ENCODE measurements at places on chromosomes 16 and 17. TPM values are rescaled to one million over a fixed set of nuclear protein-coding genes. Genes with fewer than 3 reads are reported as not detected.

Gene EME1
- 3.5 TPM for polyA plus RNA-seq

Gene RAPGEFL1
- 15.0 TPM for polyA plus RNA-seq

Gene TEX14
- polyA plus RNA-seq = 0.33 TPM

Gene EFNB3
- 7.4 TPM for polyA plus RNA-seq

Gene PPY
- polyA plus RNA-seq = 0.34 TPM

Gene KCNAB3
- 5.3 TPM for polyA plus RNA-seq

Gene SLC47A2
- polyA plus RNA-seq = 0.54 TPM

GRCh38 chr17:72126575-72127486 is 6.0 kb downstream of the SOX9 start:
- no peak overlapping the region for H3K4me3 ChIP-seq
- peaks cover 20% of the 10 kb centered on the region for H3K27me3 ChIP-seq
- DNase-seq = peak; percentile 57
- H3K4me1 ChIP-seq = peaks cover 17% of the 10 kb centered on the region
- peaks cover 7% of the 10 kb centered on the region for H3K36me3 ChIP-seq

DNA sequence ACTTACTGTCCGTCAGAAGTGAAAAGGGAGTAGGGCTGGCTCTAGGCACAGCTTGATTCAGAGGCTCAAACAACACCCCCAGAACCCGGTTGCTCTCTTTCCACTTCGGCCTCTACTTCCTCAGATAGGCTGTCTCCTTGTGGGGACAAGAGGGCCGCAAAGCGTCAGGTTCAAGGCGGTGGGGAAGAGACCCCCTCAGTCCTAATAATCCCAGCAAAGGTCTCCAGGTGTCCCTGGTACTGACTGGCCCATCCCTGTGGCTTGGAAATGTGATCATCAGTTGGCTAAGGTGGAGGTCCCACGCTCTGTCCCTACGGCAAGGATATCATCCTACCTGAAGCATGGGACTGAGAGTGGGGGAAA is 26.0 kb downstream of the NGFR start:
- H3K36me3 ChIP-seq = no peaks in the 10 kb centered on the region
- H3K27me3 ChIP-seq = peaks cover 10% of the 10 kb centered on the region
- peaks cover under 1% of the 10 kb centered on the region for H3K4me1 ChIP-seq
- no peak overlapping the region for H3K4me3 ChIP-seq
- no peak overlapping the region for H3K27ac ChIP-seq
- no peak for DNase-seq

GRCh38 chr17:7782240-7782639 is 51.8 kb upstream of the KDM6B start:
- H3K27me3 ChIP-seq = peaks cover 15% of the 10 kb centered on the region
- no peak for DNase-seq
- no peaks in the 10 kb centered on the region for H3K36me3 ChIP-seq
- no peak overlapping the region for H3K27ac ChIP-seq
- H3K4me1 ChIP-seq = peaks cover 4% of the 10 kb centered on the region

- H3K27me3 ChIP-seq = peaks cover 73% of the 10 kb centered on the region
- no peaks in the 10 kb centered on the region for H3K36me3 ChIP-seq
- no peak overlapping the region for H3K4me3 ChIP-seq
- H3K27ac ChIP-seq = no peak overlapping the region
- peaks cover 7% of the 10 kb centered on the region for H3K4me1 ChIP-seq
- no peak for DNase-seq
Observed at GRCh38 chr16:167122-167690, 1.4 kb downstream of the HBM start.

DNA sequence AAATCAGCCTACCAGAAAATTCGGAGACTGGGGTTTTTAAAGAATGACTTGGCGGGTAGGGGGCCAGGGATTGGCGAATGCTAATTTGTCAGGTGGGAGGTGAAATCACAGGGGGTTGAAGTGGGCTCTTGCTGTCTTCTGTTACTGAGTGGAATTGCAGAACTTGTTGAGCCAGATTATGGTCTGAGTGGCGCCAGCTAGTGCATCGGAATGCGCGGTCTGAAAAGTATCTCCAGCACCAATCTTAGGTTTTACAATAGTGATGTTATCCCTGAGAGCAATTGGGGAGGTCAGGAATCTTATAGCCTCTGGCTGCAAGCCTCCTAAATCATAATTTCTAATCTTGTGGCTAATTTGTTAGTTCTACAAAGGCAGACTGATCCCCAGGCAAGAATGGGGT is 762 bp upstream of the RBL2 start:
- H3K4me3 ChIP-seq = no peak overlapping the region
- H3K27me3 ChIP-seq = peaks cover 3% of the 10 kb centered on the region
- H3K36me3 ChIP-seq = peaks cover 2% of the 10 kb centered on the region
- DNase-seq = no peak
- no peak overlapping the region for H3K27ac ChIP-seq
- no peaks in the 10 kb centered on the region for H3K4me1 ChIP-seq

DNA sequence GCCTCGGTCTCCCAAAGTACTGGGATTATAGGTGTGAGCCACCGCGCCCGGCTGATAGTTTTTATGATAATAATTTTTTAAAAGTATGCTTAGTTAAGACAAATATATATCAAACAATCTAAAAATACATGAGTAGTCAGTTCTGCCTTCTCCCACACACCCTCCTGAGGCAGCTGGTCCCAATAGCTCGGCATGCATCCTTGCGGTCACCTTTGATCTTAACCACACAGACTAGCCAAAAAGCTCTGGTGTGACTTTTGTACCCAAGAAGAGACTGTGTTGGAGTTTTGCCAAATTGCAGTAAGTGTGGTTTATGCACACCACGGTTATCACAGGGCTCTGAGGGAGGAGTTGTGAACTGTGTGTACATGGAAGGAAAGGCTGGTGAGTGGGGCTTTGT is 25.6 kb downstream of the ATP6V0A1 start:
- H3K36me3 ChIP-seq = peaks cover 84% of the 10 kb centered on the region
- H3K4me1 ChIP-seq = peaks cover 4% of the 10 kb centered on the region
- DNase-seq = no peak
- H3K27ac ChIP-seq = no peak overlapping the region
- H3K27me3 ChIP-seq = no peaks in the 10 kb centered on the region

GRCh38 chr17:50944054-50944901 is 78.1 kb upstream of the TOB1 start:
- no peaks in the 10 kb centered on the region for H3K36me3 ChIP-seq
- H3K27ac ChIP-seq = peak overlapping the region; percentile 95
- H3K4me3 ChIP-seq = peak overlapping the region; percentile 58

DNA sequence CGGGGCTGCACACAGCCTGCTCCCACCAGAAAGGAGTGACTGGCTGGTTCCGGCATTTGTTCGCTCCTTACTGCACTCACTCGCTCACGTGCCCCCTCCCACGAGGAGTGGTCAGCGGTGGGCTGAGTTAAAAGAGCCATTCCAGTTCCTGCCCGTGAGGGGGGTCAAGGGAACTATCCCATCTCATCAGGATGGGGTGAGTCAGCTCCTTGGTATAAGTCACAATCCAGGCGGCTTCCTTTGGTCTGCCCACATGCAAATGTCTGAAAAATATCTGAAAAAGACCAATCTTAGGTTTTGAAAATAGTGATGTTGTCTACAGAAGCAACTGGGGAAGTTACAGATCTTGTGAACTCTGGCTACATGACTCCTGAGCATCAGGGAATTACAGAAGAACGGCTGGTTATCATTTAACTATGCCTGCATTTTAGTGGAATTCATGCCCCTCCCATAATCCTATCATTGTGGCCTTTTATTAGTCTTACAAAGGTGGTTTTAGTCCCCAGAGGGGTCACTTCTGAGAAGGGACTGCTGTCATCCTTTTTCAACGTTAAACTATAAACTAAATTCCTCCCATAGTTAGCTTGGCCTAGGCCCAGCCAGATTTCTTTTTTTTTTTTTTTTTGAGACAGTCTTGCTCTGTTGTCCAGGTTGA is 9.8 kb upstream of the TNFSF12 start:
- peaks cover 7% of the 10 kb centered on the region for H3K4me1 ChIP-seq
- H3K27me3 ChIP-seq = no peaks in the 10 kb centered on the region
- peak overlapping the region; percentile 37 for H3K27ac ChIP-seq
- H3K36me3 ChIP-seq = no peaks in the 10 kb centered on the region
- H3K4me3 ChIP-seq = no peak overlapping the region

GRCh38 chr16:21943571-21943970 is 9.6 kb upstream of the UQCRC2 start:
- H3K27ac ChIP-seq = no peak overlapping the region
- no peaks in the 10 kb centered on the region for H3K27me3 ChIP-seq
- DNase-seq = no peak
- H3K4me3 ChIP-seq = no peak overlapping the region

DNA sequence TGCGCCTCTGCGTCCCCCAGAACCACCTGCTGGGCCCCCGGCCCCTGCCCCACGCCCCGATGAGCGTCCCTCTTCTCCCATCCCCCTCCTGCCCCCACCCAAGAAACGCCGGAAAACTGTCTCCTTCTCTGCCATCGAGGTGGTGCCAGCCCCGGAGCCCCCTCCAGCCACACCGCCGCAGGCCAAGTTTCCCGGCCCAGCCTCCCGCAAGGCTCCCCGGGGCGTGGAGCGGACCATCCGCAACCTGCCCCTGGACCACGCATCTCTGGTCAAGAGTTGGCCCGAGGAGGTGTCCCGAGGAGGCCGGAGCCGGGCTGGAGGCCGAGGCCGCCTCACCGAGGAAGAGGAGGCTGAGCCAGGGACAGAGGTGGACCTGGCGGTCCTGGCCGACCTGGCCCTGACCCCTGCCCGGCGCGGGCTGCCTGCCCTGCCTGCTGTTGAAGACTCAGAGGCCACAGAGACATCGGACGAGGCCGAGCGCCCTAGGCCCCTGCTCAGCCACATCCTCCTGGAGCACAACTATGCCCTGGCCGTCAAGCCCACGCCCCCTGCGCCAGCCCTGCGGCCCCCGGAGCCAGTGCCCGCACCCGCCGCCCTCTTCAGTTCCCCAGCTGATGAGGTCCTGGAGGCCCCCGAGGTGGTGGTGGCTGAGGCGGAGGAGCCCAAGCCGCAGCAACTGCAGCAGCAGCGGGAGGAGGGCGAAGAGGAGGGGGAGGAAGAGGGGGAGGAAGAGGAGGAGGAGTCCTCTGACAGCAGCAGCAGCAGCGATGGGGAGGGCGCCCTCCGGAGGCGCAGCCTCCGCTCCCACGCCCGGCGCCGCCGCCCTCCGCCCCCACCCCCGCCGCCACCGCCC is 5.6 kb upstream of the HSD3B7 start:
- H3K4me1 ChIP-seq = no peaks in the 10 kb centered on the region
- no peaks in the 10 kb centered on the region for H3K27me3 ChIP-seq
- H3K4me3 ChIP-seq = no peak overlapping the region

DNA sequence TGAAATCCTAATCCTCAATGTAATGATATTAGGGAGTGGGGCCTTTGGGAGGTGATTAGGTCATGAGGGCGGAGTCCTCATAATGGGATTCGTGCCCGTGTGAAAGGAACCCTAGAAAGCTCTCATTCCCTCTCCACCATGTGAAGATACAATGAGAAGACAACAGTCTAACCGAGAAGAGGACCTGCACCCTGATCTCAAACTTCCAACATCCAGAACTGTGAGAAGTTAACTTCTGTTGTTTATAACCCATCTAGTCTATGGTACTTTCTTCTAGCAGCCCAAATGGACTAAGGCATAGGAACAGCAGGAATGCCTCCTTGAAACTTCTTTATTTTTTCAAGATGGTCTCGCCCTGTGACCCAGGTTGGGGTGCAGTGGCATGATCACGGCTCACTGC is 24.7 kb downstream of the WSB1 start:
- no peak overlapping the region for H3K27ac ChIP-seq
- H3K4me3 ChIP-seq = no peak overlapping the region
- DNase-seq = no peak
- peaks cover 24% of the 10 kb centered on the region for H3K4me1 ChIP-seq
- no peaks in the 10 kb centered on the region for H3K27me3 ChIP-seq

DNA sequence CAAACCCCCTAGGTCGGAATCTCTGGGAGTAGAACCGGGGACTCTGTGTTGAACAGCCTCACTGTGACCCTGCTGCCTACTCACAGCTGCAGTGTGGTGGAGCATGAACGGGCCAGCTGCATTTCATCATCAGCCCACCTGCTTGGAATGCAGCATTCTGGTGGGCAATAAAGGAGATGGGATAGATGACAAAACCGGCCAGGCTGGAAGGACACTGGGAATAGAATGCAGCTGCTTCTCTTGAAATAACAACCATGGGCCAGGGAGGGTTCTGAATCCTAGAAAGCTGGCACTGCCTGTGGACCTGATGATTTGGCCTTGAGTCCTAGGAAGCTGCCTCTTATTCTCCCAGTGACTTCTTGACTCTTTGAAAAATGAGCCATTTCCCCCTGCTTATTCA is 23.5 kb downstream of the CFAP97D1 start:
- DNase-seq = no peak
- H3K4me1 ChIP-seq = no peaks in the 10 kb centered on the region
- H3K36me3 ChIP-seq = no peaks in the 10 kb centered on the region
- no peak overlapping the region for H3K4me3 ChIP-seq

- no peaks in the 10 kb centered on the region for H3K4me1 ChIP-seq
- H3K27me3 ChIP-seq = no peaks in the 10 kb centered on the region
- DNase-seq = peak; percentile 5
- H3K36me3 ChIP-seq = peaks cover 84% of the 10 kb centered on the region
Observed at GRCh38 chr17:5429191-5429887, 9.4 kb downstream of the RPAIN start.

DNA sequence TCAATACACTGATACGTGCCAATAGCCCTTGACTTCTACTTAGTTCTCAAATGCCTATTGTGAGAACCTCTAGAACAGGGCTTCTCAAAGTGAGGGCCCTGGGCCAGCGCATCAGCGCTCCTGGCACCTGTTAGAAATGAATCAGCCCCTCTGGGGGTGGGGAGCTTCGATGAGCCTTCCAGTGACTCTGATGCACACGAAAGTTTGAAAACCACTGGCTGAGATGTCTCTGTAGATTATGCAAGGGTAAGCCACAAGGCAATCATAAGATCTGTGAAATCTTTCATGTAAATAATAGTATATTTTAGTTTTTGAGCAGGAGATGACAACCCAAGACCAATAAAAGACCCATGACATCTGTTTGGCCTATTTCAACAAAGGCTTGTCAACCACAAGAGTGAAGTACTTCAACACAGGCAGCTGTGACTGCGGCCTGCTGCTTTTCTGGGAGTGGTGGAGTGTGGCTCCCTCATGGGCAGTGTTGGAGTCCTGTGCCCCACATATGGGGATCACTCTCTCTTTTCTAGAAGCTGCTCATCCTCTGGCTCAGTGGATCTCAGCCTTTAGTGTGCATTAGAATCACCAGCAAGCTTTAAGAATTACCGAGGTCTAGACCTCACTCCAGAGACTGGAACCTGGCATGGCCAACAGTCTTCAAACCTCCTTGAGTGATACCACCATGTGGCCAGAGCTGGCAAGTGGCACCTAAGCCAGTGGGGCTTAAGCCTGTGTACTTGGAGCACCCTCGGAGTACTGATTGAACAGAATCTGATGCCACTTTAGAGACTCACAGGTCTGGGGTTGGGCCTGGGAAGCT is 5.8 kb downstream of the MTHFSD start:
- no peak overlapping the region for H3K27ac ChIP-seq
- H3K4me3 ChIP-seq = no peak overlapping the region
- H3K4me1 ChIP-seq = no peaks in the 10 kb centered on the region
- peaks cover 53% of the 10 kb centered on the region for H3K36me3 ChIP-seq

GRCh38 chr17:14737984-14738651 is 437.2 kb downstream of the HS3ST3B1 start:
- H3K36me3 ChIP-seq = no peaks in the 10 kb centered on the region
- H3K27me3 ChIP-seq = no peaks in the 10 kb centered on the region
- no peak overlapping the region for H3K4me3 ChIP-seq
- no peaks in the 10 kb centered on the region for H3K4me1 ChIP-seq
- DNase-seq = no peak

GRCh38 chr16:59558679-59559078 is 824.6 kb upstream of the GOT2 start:
- H3K36me3 ChIP-seq = no peaks in the 10 kb centered on the region
- no peak for DNase-seq
- no peaks in the 10 kb centered on the region for H3K27me3 ChIP-seq
- H3K27ac ChIP-seq = no peak overlapping the region
- no peaks in the 10 kb centered on the region for H3K4me1 ChIP-seq
- no peak overlapping the region for H3K4me3 ChIP-seq

All from large intestine (tissue), 12 donors.